ENCODE measurements at places on chromosomes 7 and 10.

DNA sequence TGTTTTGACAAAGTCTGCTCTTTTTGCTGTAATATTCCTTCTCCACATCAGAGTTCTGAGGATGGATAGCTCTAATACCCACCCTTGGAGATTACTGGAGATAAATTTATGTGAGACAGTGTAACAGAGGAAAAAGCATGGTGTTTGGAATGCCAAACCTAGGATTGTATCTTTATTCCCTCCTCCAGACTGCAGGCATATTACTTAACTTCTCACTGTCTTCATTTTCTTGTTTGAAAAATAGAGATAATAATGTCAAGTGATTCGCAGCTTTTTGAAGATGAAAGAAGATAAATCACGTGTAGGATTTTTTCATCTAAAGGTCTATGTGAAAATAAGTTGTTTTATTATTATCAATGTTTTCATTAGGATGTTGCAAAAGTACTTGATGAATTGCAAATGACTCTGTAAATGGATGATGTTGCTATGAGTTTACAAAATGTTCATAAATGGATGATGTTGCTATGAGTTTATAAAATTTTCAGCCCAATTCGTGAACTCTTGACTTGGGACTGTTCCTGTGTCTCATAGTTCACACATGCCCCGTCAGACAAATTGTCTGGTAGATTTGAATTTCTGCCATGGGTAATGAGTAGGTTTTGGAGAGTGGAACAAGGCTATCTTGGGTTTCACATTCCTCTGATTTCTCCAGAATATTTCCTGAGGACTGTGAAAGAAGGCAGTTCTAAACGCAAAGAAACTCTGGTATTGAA, 113.1 kb upstream of the IGFBP3 start:
- ATAC-seq: no peak
- no peak overlapping the region for H3K4me3 ChIP-seq
- no peak overlapping the region for H3K27ac ChIP-seq
- no peaks in the 10 kb centered on the region for H3K4me1 ChIP-seq
- H3K36me3 ChIP-seq: no peaks in the 10 kb centered on the region

DNA sequence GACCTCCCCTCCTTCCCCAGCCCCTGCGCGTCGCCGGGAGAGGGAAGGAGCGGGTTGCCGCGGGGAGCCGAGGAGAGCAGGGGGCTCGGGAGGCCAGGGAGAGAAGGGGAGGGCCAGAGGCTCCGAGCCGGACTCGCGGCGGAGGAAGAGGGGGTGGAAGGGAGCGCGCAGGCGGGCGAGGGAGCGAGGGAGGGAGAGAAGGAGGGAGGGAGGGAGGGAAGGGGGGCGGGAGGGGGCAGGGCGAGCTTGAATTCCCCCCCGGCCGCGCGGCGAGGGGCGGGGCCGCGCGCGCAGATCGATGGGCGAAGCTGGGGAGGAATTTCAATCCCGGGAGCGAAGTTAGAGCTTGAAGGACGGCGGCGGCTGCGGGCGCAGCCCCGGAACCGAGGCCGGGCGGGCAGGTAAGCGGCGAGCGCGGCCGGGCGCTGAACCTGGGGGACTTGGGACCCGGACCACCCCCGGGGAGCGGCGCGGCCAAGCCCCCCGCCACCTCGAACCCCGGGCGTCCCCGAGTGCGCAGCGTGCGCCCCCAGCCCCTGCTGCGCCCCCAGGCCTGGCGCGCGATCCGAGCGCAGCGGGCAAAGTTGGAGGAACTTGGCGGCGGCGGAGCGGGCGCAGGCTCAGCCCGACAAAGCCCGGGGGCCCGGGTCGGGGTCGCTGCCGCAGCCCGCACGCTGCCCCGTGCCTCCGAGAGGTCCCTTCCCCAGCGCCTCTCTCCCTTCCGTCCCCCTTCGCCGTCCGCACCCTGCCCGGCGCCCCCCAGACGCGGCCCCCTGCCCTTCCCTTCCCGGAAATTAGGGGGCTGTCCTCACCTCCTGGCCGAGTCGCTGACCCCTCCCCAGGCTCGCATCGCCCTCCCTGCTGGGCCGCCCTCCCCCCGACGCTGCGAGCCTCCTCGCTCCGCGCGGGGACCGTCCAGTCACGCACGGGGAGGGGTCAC, at the start of gene ELFN1:
Gene ELFN1 (plus strand): TSS at position 324 of the 940 bp plus-strand sequence. CDS start 74,320 bp downstream, outside the sequence.
- peak within 1 kb of the TSS; percentile 42 for H3K4me3 ChIP-seq
- no peak for ATAC-seq
- H3K27me3 ChIP-seq: peaks cover 10% of the 10 kb centered on the region
- H3K36me3 ChIP-seq: no peaks in the 10 kb centered on the region
- H3K27ac ChIP-seq: no peak within 1 kb of the TSS

DNA sequence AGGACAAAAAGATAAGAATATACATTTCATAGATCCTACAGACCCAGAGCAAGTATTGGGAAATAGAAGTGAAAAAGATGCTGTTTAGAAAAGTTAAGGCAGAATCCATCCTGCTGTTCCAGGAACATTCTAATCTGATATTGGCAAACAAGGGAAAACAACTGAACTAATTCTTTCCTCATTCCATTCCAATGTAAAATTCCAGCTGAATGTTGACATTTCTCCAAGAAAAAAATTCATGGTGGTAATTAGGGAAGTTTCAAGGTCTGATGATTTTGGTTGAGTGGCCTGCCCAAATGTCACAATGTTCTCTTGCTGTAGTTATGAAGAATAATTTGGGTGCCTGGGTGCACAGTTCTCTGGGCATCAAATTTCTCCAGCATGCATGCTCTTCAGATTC, 15.2 kb downstream of the PIP start:
- H3K4me1 ChIP-seq: no peaks in the 10 kb centered on the region
- H3K27ac ChIP-seq: no peak overlapping the region
- no peak overlapping the region for H3K4me3 ChIP-seq
- H3K27me3 ChIP-seq: peaks cover 27% of the 10 kb centered on the region
- no peaks in the 10 kb centered on the region for H3K36me3 ChIP-seq
- ATAC-seq: no peak

GRCh38 chr10:32004161-32004591, 52.0 kb downstream of the KIF5B start:
- peaks cover 31% of the 10 kb centered on the region for H3K36me3 ChIP-seq
- H3K27me3 ChIP-seq: no peaks in the 10 kb centered on the region
- no peak for ATAC-seq
- no peak overlapping the region for H3K4me3 ChIP-seq

GRCh38 chr7:6423942-6424701, 23.6 kb downstream of the DAGLB start:
- H3K27me3 ChIP-seq: no peaks in the 10 kb centered on the region
- no peaks in the 10 kb centered on the region for H3K4me1 ChIP-seq
- H3K36me3 ChIP-seq: peaks cover 54% of the 10 kb centered on the region
- no peak overlapping the region for H3K4me3 ChIP-seq

GRCh38 chr10:113431398-113432160, 121.3 kb upstream of the HABP2 start:
- ATAC-seq: no peak
- peaks cover 7% of the 10 kb centered on the region for H3K27me3 ChIP-seq
- H3K4me1 ChIP-seq: no peaks in the 10 kb centered on the region
- H3K27ac ChIP-seq: no peak overlapping the region
- no peaks in the 10 kb centered on the region for H3K36me3 ChIP-seq

- peaks cover 5% of the 10 kb centered on the region for H3K4me1 ChIP-seq
- H3K27me3 ChIP-seq: peaks cover 4% of the 10 kb centered on the region
- H3K27ac ChIP-seq: no peak overlapping the region
Observed at GRCh38 chr10:5981529-5981928, 4.2 kb upstream of the IL15RA start.

- H3K27ac ChIP-seq: no peak overlapping the region
- no peaks in the 10 kb centered on the region for H3K27me3 ChIP-seq
- H3K36me3 ChIP-seq: no peaks in the 10 kb centered on the region
- H3K4me3 ChIP-seq: no peak overlapping the region
Observed at GRCh38 chr10:132624061-132624846, 86.7 kb downstream of the INPP5A start.

DNA sequence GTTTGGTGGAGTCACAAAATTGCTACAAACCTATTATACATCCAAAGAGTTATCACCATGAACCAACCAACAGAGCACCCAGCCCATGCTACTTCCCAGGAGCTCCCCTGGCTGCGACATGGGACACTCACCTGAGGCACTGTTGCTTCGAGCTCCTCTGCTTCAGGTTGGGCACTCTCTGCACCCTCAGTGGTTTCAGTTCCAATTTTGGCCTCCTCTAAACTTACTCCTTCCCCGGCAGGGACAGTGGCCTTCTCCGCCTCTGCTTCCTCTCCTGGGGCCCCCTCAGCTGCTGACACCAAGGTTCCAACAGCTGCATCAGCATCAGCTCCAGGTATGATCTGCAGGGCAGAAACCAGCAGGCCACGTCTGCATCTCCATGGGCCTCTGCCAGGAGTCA, 120.4 kb upstream of the TARP start:
- H3K36me3 ChIP-seq: no peaks in the 10 kb centered on the region
- no peak for ATAC-seq
- no peaks in the 10 kb centered on the region for H3K27me3 ChIP-seq
- no peak overlapping the region for H3K4me3 ChIP-seq

GRCh38 chr10:68310531-68310930, 21.3 kb upstream of the HNRNPH3 start:
- ATAC-seq: no peak
- no peak overlapping the region for H3K4me3 ChIP-seq
- no peaks in the 10 kb centered on the region for H3K4me1 ChIP-seq
- no peaks in the 10 kb centered on the region for H3K27me3 ChIP-seq
- H3K27ac ChIP-seq: no peak overlapping the region

- H3K27me3 ChIP-seq: no peaks in the 10 kb centered on the region
- peaks cover 64% of the 10 kb centered on the region for H3K4me1 ChIP-seq
- peak overlapping the region; percentile 98 for H3K27ac ChIP-seq
- no peak for ATAC-seq
- peaks cover 90% of the 10 kb centered on the region for H3K36me3 ChIP-seq
- H3K4me3 ChIP-seq: peak overlapping the region; percentile 92
Observed at GRCh38 chr7:142802301-142802700, 31.5 kb downstream of the PRSS2 start.

GRCh38 chr10:17222329-17222728, 5.7 kb upstream of the VIM start:
- H3K27me3 ChIP-seq: no peaks in the 10 kb centered on the region
- no peak overlapping the region for H3K27ac ChIP-seq
- peaks cover 9% of the 10 kb centered on the region for H3K36me3 ChIP-seq
- peaks cover 38% of the 10 kb centered on the region for H3K4me1 ChIP-seq
- no peak overlapping the region for H3K4me3 ChIP-seq
- no peak for ATAC-seq

DNA sequence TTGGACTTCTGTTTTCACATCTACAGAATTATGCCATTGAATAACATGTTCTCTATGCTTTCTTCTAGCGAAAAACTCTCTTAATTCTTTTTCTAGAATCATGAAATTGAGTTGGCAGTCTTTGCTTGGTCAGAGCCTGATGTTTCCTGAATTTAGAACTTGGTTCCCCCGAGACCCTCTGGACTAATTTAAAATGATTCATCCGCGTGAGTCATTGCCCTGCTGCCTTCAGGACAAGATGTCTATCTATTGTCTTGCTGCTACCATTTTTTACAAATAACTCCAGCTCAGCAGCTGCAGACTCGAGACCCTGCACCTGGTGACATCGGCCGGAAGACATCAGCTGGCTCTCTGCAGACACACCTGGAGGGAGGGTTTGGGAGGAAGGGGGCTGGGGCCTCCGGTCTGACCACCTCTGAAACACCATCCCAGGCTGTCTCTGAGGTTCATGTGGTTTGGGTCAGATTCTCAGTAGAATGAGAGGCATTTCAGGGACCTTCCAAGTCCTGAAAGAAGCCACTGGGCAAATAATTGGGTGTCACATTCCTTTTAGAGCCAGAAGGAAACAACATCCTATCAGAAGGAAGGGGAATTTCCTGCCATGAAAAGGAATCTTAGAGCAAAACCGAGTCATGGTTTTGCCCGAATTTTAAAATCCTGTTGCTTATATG, 20.9 kb upstream of the KLF6 start:
- H3K27ac ChIP-seq: no peak overlapping the region
- peaks cover 52% of the 10 kb centered on the region for H3K4me1 ChIP-seq
- H3K4me3 ChIP-seq: no peak overlapping the region
- H3K36me3 ChIP-seq: peaks cover 34% of the 10 kb centered on the region
- no peaks in the 10 kb centered on the region for H3K27me3 ChIP-seq

GRCh38 chr10:98391578-98391991, 23.4 kb downstream of the PYROXD2 start:
- H3K27ac ChIP-seq: no peak overlapping the region
- H3K36me3 ChIP-seq: no peaks in the 10 kb centered on the region
- peak; percentile 26 for ATAC-seq
- peak overlapping the region; percentile 42 for H3K4me3 ChIP-seq
- H3K27me3 ChIP-seq: no peaks in the 10 kb centered on the region

DNA sequence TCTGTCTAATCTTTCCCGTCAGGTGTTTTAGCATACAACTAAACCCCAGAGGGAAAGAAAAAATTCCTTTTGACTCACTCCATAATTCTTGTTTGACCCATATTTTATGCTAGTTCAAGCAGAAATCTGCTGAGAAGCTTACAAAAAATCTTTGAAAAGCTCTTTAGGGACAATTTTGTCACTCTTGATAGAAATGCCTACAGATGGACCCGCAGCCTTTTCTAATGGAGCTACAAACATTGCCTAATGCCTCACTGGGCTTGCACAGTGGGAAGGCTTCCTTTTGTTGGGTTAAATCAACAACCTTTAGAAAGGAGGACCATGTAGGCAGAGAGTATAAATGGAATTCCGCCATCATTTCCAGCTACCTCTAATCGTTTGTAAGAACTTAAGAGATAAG, 344.5 kb downstream of the PCLO start:
- H3K4me3 ChIP-seq: no peak overlapping the region
- no peak overlapping the region for H3K27ac ChIP-seq
- no peaks in the 10 kb centered on the region for H3K36me3 ChIP-seq
- H3K4me1 ChIP-seq: no peaks in the 10 kb centered on the region

Data from activated T-helper 17 cell treated with anti-CD3 and anti-CD28 coated beads, Interleukin-2, amount 50 U/mL, for 72 hours (primary cell).